Central memory CD4-positive, alpha-beta T cell (primary cell): ENCODE measurements at places on chromosomes 16 and 17.

DNA sequence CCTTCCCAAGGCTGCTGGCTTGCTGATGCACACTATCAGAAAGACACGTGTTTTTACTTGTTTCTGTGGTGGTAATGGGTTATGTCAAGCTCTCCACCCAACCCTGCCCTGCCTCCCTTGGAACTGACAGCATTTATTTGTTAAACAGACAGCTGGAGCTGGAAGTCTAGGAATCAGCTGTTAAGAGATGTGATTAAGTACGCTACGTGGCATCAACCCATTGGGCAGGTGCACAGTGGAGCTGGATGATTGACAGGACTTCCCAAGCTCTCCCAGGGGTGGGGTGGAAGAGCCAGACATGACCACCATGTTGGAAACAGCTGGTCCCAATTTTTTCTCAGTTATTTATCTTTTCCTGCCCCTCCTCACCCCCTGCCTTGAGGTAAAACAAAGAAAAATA lies 49.4 kb downstream of the ADAMTS18 start:
- no peak for DNase-seq

DNA sequence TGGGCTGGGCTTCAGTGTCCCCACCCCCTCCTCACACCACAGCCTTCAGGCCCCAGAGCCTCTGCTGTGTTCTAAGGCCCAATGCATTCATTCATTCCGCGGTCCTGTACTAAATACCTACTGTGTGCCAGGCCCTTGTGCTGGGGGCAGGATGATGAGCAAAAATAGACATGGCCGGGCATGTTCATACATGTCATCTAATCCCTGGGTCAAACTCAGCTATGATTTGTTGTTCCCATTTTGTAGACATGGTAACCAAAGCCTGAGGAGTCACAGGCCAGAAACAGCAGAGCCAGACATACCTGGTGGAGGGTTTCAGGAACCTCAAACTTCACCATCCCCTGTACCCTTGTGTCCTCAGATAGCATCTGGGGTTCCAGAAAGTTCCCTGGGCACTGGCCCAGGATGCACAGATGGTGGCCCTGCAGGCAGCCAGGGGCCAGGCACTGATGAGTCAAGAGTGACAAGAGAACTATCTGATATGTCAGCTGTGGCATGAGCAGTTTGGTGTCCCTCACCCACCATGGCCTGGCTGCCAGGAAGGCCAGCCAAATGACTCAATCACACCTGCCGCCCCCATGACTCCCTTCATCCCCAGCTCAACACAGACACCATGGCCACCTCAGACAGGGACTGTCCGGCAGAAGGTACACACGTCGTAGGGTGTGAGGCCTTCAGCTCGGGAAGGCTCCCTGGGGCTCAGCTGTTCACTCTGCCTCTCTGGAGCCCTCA lies 2.7 kb upstream of the RRAD start:
- DNase-seq = no peak

DNA sequence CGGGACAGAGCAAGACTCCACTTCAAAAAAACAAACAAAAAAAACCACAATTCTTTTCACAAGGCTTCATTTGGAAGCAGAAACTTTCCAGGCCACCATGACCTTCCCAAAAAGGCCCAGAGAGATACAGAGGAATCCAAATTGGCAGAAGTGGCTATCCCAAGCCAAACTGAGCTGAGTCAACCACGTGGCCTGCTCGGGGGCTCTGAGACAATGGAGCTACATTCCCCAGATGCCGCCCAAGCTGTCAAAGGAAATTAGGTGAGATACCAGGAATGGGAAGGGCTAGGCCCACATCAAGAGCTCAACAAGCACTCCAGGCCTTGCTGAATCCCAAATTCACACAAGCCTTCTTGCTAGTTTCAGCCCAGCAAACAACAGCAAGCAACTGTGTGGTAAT lies 5.7 kb upstream of the EXOSC6 start:
- no peak for DNase-seq

DNA sequence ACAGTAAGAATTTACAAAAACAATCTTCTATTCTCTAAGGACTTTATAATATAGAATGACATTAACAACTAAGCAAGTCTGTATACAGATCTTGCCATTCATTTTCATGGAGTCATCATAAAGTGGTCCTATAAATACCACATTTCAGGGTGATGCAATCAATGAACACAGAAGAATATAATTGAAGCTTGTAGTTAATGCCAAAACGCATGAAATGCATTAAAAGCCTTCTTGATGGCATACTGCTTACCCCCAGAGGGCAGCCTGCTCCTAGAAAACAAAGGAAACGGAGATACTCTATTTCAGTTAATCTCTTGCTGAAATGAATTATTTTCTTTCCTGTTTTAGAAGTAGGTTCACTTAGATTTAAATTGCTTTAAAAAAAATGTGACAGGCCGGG lies 45.2 kb upstream of the STAC2 start:
- DNase-seq = no peak

GRCh38 chr16:58518083-58518979 lies 3.0 kb downstream of the SETD6 start:
- no peak for DNase-seq

- DNase-seq = no peak
Measured at GRCh38 chr16:49399594-49400364, 26.2 kb downstream of the C16orf78 start.

DNA sequence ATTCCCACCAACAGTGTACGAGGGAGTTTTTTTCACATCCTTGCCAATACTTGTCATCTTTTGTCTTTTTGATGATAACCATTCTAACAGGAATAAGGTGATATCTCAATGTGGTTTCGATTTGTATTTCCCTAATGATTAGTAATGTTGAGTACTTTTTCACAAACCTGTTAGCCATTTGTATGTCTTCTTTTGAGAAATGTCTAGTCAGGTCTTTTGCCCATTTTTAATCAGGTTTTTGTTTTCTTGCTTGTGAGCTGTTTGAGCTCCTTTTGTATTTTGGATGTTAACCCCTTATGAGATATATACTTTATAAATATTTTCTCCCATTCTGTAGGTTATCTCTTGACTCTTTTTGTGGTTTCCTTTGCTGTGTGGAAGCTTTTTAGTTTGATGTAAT lies 1.9 kb upstream of the KRTAP4-5 start:
- no peak for DNase-seq

- DNase-seq = no peak
Measured at GRCh38 chr16:56974549-56975300, 13.0 kb downstream of the CETP start.

DNA sequence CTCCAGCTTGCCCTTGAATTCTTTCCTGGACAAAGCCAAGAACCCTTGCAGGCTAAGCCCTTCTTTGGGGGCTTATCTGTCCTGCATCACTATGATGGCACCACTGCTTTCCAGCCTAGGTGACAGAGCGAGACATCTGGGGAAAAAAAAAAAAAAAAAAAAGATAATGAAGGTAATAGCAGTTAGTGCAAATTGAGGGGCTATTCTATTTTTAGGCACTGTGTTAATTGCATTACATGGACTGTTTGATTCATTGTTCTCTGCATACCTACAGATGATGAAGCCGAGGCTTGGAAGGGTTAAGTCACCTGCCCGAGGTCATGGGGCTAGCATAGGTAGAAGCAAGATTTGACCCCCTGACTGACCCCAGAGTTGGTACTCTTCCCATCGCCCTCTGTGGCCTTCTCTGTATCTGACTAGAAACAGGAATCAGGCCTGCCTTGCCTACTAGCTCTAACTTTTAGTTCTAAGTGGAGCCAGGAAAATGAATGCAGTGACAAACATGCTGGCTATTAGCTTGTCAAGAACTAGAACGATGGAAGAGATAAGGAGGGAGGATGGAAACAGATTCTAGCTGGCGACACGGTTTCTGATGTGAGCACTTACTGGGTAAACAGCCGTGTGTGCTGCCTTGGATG lies 312.1 kb downstream of the SNX29 start:
- no peak for DNase-seq

GRCh38 chr17:77527836-77528505 lies 387.2 kb downstream of the SEC14L1 start:
- no peak for DNase-seq

GRCh38 chr16:76182041-76182635 lies 95.1 kb upstream of the CNTNAP4 start:
- DNase-seq = no peak

DNA sequence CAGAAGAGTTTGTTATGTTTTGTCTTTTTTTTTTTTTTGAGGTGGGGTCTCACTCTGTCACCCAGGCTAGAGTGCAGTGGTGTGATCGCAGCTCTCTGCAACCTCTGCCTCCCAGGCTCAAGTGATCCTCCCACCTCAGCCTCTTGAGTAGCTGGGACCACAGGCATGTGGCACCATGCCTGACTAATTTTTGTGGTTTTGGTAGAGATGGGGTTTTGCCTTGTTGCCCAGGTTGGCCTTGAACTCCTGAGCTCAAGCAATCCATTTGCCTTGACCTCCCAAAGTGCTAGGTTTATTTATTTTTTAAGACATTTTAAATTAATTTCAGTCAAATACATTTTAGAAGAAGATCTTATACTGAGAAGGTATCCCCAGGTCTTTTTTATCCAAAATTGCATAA lies 366.7 kb downstream of the KCNJ2 start:
- DNase-seq = no peak

GRCh38 chr16:4115949-4116318 lies 308 bp downstream of the ADCY9 start:
- no peak for DNase-seq
